ENCODE measurements at places on chromosomes 1 and 21. TPM values are rescaled to one million over a fixed set of nuclear protein-coding genes. Genes with fewer than 3 reads are reported as not detected.

Gene UBE2U
- total RNA-seq, result not detected

DNA sequence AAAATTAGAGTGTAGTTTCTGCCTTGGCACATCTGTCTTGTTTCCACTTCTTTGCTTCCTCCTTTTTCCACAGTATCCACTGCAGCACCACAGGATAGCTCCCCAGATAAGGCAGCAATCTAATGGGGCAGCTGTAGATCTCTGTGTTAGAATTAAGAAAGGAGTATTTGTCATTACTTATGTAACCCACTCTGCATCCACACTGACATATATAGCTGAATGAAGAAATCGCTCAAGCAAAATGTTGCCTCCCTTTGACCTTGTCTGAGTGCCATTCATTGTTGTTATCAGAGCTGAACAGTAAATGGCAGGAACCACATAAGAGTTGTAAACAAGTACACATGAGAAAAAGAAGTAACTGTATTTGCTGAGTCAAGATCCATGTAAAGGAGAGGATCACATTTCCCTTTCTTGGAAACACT is 45.9 kb upstream of the DPH5 start:
- H3K36me3 ChIP-seq, result no peaks in the 10 kb centered on the region
- no peak overlapping the region for H3K4me3 ChIP-seq
- H3K4me1 ChIP-seq, result no peaks in the 10 kb centered on the region
- no peak for DNase-seq
- no peaks in the 10 kb centered on the region for H3K27me3 ChIP-seq

Gene SMCP
- total RNA-seq, result not detected

DNA sequence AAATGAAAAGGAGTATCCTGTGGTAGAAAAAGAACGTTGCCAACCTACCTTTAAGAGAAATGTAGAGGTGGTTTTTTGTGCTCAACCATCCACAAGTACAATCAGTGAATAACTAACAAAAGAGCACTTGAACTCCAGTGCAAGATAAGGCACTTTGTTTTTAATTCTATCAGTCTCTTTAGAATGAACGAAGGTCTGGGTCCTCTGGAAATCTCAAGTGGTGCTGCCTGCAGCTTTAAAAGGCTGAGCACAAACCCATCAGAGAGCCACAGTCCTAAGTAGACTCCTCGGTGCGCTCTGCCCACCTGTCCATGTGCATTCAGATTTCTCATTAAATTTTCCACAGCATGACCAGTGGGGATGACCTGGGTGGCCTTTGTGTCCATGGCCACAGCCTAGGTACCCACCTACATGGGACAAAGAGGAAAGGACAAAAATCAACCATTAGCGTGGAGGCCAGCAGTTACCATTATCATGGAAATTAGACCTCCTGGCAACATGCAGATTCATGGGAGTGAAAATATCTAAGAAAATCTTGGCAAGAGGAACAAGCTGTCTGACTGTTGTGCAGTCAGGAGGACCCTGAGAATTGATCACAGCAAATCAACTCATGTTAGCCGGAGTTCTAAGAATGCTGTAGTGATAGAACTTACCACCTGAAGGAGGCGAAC is 9.4 kb downstream of the TRIM45 start:
- H3K4me3 ChIP-seq, result no peak overlapping the region
- H3K27me3 ChIP-seq, result no peaks in the 10 kb centered on the region
- no peak for DNase-seq

Gene FMO4
- total RNA-seq, result 13.8 TPM

- no peaks in the 10 kb centered on the region for H3K27me3 ChIP-seq
- H3K4me3 ChIP-seq, result no peak overlapping the region
Measured at GRCh38 chr1:22105611-22106207, 37.2 kb downstream of the WNT4 start.

GRCh38 chr1:234000557-234001041 is 96.1 kb downstream of the SLC35F3 start:
- no peaks in the 10 kb centered on the region for H3K36me3 ChIP-seq
- DNase-seq, result no peak
- H3K4me3 ChIP-seq, result no peak overlapping the region
- H3K4me1 ChIP-seq, result no peaks in the 10 kb centered on the region

DNA sequence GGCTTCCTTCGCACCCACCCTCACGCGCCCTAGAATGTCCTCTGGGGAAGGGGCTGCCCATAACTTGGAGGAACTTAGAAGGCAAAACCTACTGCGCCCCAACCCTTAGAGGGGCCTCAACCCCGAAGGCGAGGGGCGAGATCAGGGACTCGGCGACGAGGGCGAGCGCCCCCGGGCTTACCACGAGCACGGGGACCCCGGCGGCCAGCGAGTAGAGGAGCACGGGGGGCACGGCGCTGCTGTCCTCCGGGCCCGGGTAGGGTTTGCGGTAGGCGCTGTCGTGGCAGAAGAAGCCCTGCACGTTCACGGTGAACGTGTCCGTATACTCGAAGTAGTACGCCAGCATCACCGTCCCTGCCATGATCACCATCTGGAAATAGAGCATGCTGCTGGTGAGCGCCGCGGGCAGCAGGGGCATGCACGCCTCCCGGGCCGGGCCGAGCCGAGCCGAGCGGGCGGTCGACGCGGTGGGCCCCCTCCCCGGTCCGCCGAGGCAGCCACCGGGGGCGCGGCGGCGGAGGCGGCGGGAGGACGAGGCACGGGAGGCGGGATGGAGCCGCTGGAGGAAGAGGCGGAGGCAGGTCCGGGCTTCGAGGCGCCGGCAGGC is 304 bp downstream of the PLPPR5 start:
- peak overlapping the region; percentile 58 for H3K4me3 ChIP-seq
- H3K36me3 ChIP-seq, result no peaks in the 10 kb centered on the region
- H3K4me1 ChIP-seq, result no peaks in the 10 kb centered on the region
- no peaks in the 10 kb centered on the region for H3K27me3 ChIP-seq

DNA sequence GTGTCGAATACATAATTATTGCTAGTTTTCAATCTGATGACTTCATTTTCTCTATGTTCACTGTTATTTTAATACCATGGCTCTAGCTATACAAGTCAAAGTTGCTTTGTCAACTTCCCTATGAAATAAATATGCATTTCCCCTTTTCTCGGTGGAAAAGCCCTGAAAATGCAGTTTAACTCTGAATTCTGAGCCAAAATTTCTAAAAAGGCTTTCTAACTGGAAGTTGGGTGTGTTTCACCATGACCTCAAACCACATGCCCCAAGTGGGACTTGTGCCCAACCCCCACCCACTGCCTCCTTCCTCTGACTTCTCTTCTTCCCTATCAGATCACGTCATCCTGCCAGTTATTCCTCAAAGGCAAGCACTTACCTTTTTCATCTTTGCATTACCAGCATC is 8.9 kb downstream of the MKNK1 start:
- H3K36me3 ChIP-seq, result peaks cover 33% of the 10 kb centered on the region
- H3K4me1 ChIP-seq, result no peaks in the 10 kb centered on the region
- DNase-seq, result no peak
- no peak overlapping the region for H3K4me3 ChIP-seq
- no peak overlapping the region for H3K27ac ChIP-seq

DNA sequence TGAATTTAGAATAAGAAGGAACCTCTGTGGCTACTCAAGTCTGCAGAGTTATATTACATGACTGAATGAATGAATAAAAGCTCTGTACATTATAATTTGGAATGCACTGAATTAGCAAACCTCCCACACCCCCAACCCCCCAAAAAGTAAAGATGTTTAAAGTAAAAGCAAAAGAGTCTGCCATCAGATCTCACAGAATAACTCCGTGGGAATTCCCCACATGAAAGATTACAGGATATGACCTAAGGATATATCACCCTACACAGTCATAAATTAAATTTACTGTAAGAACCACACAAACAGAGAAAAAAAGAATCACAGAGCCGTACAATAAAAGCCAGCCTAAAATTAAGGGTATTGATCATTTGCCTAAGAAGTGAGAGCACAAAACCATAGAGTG is 587.3 kb downstream of the PTPRC start:
- H3K4me1 ChIP-seq, result no peaks in the 10 kb centered on the region
- H3K27me3 ChIP-seq, result no peaks in the 10 kb centered on the region
- no peak overlapping the region for H3K27ac ChIP-seq
- no peak for DNase-seq
- H3K36me3 ChIP-seq, result no peaks in the 10 kb centered on the region
- H3K4me3 ChIP-seq, result no peak overlapping the region

- H3K4me3 ChIP-seq, result no peak overlapping the region
- no peaks in the 10 kb centered on the region for H3K27me3 ChIP-seq
- H3K4me1 ChIP-seq, result peaks cover 2% of the 10 kb centered on the region
- H3K27ac ChIP-seq, result no peak overlapping the region
- no peak for DNase-seq
Measured at GRCh38 chr1:207878939-207879338, 32.0 kb downstream of the CD34 start.

DNA sequence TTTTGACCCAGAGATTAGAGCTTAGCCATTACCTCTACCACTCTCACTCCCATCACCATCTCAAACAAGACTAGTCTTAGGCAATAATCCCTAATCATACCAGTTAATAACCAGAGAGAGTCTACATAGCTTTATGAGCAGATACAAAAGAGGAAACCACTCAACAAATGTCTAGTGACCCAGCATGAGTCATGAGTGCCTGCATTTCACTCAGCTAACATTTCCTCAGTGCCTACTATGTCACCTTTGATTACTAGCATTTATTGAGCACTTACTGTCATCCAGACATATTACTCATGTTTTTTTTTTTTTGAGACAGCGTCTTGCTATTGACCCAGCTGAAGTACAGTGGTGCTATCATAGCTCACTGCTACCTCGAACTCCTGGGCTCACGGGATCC is 35.9 kb upstream of the GALNT2 start:
- H3K4me3 ChIP-seq, result no peak overlapping the region
- H3K36me3 ChIP-seq, result no peaks in the 10 kb centered on the region
- no peak overlapping the region for H3K27ac ChIP-seq
- no peak for DNase-seq
- H3K4me1 ChIP-seq, result no peaks in the 10 kb centered on the region

- H3K4me1 ChIP-seq, result peaks cover 10% of the 10 kb centered on the region
- peak overlapping the region; percentile 44 for H3K4me3 ChIP-seq
- DNase-seq, result no peak
- no peak overlapping the region for H3K27ac ChIP-seq
- H3K27me3 ChIP-seq, result no peaks in the 10 kb centered on the region
Measured at GRCh38 chr1:100722221-100722620, 2.7 kb downstream of the VCAM1 start.

DNA sequence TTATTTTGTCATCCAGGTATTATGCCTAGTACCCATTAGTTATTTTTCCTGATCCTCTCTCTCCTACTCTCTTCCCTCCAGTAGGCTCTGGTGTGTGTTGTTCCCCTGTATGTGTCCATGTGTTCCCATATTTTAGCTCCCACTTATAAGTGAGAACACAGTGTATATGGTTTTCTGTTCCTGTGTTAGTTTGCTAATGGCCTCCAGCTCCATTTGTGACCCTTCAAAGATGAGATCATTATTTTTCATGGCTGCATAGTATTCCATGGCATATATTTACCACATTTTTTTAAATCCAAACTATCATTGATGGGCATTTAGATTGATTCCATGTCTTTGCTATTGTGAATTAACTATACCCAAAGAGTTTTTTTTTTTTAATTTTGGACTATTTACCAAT is 1675.7 kb upstream of the B3GALT2 start:
- no peaks in the 10 kb centered on the region for H3K4me1 ChIP-seq
- H3K27ac ChIP-seq, result no peak overlapping the region
- no peak overlapping the region for H3K4me3 ChIP-seq
- DNase-seq, result no peak
- H3K27me3 ChIP-seq, result no peaks in the 10 kb centered on the region

Gene AKR7A3
- 2.5 TPM for total RNA-seq

Gene LIX1L
- total RNA-seq, result 45.4 TPM

GRCh38 chr21:46031484-46031883 is 49.9 kb downstream of the COL6A1 start:
- no peak overlapping the region for H3K27ac ChIP-seq
- no peaks in the 10 kb centered on the region for H3K36me3 ChIP-seq
- peaks cover 8% of the 10 kb centered on the region for H3K4me1 ChIP-seq
- no peaks in the 10 kb centered on the region for H3K27me3 ChIP-seq

- H3K27ac ChIP-seq, result no peak overlapping the region
- no peaks in the 10 kb centered on the region for H3K36me3 ChIP-seq
- no peak for DNase-seq
Measured at GRCh38 chr1:93525431-93525830, 77.5 kb downstream of the FNBP1L start.

DNA sequence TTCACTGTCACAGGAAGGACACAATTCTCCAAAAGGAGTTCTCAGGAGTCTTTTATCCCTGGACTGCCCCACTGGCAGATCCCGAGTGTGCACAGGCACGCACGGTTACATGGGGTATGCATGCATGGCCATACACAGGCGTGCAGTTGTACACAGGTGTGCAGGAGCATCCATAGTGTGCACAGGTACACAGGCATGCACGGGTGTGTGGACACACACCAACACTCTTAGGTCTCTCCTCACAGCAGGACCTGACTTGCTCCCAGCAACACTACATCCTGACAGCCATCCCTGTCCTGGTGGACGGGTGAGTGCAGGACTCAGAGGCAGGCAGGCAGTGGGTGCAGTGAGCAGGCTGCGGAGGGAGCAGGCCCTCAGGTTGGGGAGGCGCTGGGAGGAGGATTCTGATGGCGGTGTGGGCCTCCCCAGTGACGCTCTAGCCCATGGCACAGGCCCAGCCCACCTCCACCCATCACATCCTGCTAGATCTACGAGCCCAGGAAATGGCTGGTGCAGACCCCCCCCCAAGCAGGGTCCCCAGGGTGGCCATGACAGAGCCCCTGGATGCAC is 28.4 kb downstream of the SLC19A1 start:
- H3K4me3 ChIP-seq, result no peak overlapping the region
- no peaks in the 10 kb centered on the region for H3K27me3 ChIP-seq
- H3K36me3 ChIP-seq, result peaks cover 27% of the 10 kb centered on the region
- H3K27ac ChIP-seq, result no peak overlapping the region
- H3K4me1 ChIP-seq, result no peaks in the 10 kb centered on the region

- no peak for DNase-seq
- no peak overlapping the region for H3K27ac ChIP-seq
- H3K36me3 ChIP-seq, result no peaks in the 10 kb centered on the region
- H3K4me3 ChIP-seq, result no peak overlapping the region
- no peaks in the 10 kb centered on the region for H3K4me1 ChIP-seq
Measured at GRCh38 chr1:43319766-43320165, 17.9 kb upstream of the MPL start.

Data from thoracic aorta (tissue), 2 donors.